ENCODE measurements at places on chromosomes 6 and 20. TPM values are rescaled to one million over a fixed set of nuclear protein-coding genes. Genes with fewer than 3 reads are reported as not detected.

- peak; percentile 26 for DNase-seq
Measured at GRCh38 chr6:36947570-36948351, 6.8 kb upstream of the PI16 start.

- no peak for DNase-seq
Measured at GRCh38 chr20:46568570-46569129, 18.2 kb upstream of the OCSTAMP start.

Gene VSTM2L
- 0.11 TPM for total RNA-seq

GRCh38 chr6:43878127-43878634 is 108.2 kb downstream of the VEGFA start:
- no peak for DNase-seq

DNA sequence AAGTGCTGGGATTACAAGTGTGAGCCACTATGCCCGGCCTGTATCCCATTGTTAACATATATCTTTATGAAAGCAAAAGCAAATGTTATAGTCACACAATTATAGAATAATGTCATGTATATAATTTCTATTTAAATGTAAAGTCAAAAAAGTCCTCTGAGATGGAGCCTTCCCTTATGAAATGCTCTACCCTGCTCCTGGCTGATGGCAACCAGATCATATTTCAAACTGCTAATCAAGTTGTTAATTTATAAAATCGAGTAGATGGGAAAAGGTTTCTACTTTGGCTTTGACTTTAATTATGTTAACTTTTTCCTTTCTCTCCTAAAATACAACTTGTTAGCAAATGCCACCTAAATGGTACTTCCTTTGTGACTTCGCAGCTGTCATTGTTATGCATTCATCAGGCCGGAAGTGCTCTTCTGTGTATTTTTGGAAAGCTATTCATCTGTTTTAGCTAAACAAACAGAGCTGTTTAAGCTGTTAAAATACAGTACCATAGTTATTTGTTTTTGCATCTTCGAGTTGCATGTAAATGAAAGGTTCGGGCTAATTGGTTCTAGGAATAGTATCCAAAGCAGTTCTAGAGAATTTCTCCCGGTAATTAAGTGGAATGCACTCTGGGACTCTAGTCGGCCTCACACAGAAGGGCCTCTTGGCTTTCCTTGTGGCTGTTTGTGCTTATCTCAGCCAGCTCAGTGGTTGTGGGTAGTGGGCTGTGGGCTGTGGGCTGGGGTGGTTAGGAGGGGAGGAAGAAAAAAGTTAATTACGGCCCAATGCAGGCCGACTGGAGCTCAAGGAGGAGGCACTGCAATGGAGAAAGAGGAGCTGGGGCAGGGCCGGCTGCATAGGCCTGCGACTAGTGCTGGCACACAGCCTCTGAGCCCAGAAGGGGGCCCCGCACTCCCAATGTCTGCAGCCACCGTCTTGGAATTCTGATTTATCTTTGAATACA is 34.8 kb downstream of the SLC35D3 start:
- DNase-seq = no peak

DNA sequence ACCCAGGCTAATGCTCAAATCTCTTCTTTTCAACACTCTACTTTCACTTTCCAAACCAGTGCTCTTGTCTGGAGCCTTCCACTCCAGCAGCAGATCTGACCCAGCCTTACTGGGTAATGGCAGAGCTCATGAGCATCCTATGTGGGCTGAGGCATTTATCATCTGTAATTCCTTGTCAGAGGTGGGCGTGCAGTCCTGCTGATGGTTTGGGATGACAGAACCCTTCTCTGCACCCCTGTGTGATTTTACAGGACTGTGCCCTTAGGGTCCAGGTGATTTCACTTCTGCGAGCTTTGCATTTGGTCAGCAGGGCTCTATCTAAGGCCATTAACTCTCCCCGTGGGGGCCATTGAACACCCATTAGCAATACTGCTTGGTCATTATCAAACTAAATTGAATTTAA is 55.4 kb downstream of the LAMA4 start:
- DNase-seq = no peak

DNA sequence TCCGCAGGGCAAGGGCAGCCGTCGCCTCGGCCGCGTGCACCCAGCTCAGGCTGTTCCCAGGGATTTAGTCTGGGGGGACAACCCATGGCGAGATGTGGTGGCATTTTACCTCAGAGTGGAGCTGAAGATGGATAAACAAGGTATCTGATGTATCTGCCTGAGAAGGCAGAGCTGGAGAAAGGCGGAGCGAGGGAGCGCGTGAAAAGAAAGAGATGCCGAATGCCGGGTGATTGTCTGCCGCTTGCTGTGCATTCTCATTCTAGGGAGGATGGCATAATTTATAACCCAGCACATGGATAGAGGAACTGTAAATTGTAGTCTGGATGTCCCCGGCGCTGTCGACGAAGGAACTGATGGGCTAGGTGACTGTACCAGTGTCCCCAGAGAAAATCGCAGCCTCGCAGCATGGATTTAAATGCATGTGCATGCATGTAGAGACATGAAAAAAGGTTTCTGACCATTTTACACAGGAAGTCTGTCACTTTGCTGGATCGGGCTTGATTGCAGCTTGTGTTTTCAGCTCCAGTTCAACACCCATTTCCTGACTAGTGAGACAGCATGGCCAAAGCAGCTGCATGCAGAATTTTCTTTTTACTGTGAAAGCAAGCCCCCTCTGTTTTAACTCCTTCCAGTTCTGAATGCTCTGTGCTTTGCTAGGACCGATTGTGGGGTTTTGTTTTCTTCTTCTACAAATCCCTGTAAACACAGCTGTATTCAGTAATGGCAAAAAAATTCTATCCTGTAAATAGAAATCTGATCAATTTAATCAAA is 149.7 kb downstream of the PRL start:
- no peak for DNase-seq

DNA sequence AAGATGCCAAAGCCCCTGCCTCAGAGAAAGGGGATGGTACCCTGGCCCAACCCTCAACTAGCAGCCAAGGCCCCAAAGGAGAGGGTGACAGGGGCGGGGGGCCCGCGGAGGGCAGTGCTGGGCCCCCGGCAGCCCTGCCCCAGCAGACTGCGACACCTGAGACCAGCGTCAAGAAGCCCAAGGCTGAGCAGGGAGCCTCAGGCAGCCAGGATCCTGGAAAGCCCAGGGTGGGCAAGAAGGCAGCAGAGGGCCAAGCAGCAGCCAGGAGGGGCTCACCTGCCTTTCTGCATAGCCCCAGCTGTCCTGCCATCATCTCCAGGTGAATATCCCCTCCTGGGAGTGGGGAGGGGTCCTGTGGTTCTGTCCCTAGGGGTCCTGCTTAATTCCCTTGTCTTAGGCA is 1.1 kb downstream of the MYLK2 start:
- DNase-seq = no peak

Data from activated T-cell treated with anti-CD3 and anti-CD28 coated beads, Interleukin-2, amount 50 U/mL, for 4 hours (primary cell).